ENCODE measurements at places on chromosomes 16 and 17.

GRCh38 chr17:57593739-57594462 lies 151.2 kb downstream of the CCDC182 start:
- DNase-seq: no peak

DNA sequence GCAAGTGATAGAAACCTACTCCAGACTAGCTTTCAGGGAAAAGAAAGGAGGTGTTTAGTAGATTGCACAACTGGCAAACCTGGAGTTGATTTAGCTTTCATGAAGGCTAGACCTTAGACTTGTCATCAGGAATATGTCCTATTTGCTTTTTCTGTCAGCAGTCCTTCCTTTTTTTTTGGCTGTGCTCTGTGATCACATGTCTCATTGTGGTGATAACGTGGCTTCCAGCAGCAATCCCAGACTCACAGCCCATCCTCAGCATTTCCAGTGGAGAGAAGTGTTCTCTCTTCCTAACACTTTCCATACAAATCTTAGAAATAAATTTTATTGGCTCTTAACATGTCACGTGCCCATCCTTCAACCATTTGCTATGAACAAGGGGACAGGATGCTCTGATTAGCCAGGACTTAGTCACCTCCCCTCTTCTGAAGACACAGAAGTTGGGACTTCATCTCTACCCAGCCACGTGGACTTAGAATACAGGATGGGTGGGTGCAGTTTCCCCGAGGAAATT lies 74.7 kb downstream of the CDH13 start:
- no peak for DNase-seq

GRCh38 chr16:68246666-68247065 lies 1.5 kb downstream of the PLA2G15 start:
- DNase-seq: no peak

GRCh38 chr16:88533381-88533917 lies 36.8 kb upstream of the ZC3H18 start:
- no peak for DNase-seq

DNA sequence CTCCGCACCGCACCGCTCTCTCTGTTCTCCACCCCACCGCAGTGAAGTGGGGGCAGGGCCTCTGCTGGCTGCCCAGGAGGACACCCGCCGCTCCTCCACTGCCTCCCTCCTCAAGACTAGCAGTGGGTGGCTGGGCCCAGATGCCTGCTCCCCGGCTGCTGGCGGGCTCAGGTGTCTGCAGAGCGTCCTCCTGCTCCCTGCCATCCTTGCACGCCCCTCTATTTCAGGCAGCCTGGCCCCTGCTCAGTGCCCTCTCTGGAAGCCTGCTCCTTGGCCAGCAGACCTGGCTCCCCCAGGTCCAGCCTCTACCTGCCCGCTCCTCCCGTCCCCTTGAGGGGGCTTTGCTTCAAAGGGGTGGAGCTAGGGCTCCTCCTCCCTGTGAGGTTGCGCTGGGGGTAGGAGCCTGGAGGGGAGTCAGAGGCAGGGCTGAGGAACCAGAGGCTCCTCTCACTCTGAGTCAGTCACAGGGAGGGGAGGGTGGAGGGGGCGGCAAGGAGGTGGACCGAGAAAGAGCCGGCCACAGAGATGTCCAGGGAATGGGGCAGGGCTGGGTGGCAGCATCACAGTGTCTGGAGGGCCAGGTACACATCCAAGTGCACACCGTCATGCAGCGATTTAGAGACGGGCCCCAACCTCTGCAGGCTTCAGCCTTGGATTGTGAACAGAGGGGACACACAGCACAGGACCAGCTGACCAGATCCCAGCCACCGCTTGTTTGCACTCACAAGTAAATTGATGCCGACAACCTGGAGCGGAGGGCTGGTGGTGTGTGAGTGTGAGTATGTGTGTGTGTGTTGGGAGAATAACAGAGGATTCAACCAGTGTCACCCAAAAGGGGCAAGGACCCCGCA lies 9.8 kb upstream of the TMEM92 start:
- DNase-seq: no peak

- DNase-seq: no peak
Measured at GRCh38 chr17:18203308-18203707, 19.7 kb downstream of the ALKBH5 start.

GRCh38 chr16:16108759-16109158 lies 114.5 kb downstream of the ABCC6 start:
- DNase-seq: no peak

DNA sequence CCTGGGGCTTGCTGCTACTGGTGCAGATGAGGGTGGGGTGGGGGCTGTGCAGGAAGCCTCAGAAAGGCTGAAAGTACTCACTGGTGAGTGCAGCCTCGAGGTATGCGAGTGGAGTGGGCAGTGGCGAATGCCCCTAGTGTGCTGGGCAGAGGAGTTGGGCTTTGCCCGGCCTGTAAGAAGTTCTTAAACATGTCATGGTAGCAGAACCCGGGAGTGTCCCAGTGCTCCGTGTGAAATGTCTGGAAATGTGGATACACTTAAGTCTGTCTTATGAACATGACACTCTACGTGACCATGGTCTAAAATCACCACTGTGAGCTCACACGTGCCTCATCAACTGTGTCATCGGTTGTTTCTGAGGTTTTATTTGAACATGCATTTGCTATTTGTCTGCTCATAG lies 1.7 kb downstream of the SMTNL2 start:
- no peak for DNase-seq

DNA sequence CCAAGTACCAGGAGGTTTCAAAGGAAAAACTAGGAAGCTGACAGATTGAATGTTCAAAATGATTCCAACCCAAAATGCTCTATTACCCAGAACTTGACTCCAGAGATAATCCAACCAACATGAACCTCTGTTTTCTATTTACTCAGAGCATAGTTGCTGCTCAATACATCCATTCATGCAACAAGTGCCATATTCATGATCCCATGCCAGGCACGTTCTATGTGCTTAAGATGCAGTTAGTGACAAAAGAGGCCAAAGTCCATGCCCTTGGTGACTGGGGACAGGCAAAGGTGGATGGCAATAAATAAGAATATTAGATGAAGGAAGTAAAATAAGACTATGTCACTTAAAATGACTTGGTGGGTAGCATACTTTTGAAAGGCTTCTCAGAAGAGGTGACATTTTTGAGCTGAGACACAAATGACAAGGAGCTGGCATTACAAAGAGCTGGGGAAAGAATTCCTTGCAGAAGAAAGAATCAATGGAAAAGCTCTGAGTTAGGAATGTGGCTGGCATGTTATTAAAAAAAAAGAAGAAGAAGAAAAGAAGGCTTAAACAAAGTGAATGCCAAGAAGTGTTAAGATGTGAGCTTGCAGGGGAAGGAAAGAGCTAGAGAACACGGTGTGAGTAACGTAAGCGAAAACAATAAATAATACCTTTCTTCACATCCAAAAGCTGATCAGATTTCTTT lies 34.5 kb downstream of the TOX3 start:
- DNase-seq: no peak

- DNase-seq: no peak
Measured at GRCh38 chr16:12228602-12229499, 252.3 kb downstream of the SNX29 start.

GRCh38 chr16:83475108-83475507 lies 332.7 kb upstream of the HSBP1 start:
- no peak for DNase-seq

- DNase-seq: no peak
Measured at GRCh38 chr16:66950437-66950836, 10.6 kb upstream of the CES3 start.

DNA sequence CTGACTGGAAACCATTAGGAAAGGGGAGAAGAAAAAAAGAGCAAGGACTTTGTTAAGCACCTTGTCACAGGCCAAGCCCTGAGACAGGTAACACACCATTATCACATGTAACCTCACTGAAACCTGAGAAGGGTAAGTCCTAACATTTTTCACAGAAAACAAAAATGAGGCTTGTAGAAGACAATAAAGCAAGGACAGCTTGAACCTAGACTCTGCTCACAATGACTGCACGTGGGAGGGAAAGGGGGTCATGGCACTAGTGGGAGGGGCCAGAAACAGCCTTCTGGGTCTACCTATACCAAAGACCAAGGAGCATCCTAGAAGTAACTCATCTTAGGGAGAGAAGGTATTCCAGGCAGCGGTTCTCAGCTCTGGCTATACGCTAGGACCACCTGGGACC lies 7.5 kb downstream of the TK2 start:
- no peak for DNase-seq

DNA sequence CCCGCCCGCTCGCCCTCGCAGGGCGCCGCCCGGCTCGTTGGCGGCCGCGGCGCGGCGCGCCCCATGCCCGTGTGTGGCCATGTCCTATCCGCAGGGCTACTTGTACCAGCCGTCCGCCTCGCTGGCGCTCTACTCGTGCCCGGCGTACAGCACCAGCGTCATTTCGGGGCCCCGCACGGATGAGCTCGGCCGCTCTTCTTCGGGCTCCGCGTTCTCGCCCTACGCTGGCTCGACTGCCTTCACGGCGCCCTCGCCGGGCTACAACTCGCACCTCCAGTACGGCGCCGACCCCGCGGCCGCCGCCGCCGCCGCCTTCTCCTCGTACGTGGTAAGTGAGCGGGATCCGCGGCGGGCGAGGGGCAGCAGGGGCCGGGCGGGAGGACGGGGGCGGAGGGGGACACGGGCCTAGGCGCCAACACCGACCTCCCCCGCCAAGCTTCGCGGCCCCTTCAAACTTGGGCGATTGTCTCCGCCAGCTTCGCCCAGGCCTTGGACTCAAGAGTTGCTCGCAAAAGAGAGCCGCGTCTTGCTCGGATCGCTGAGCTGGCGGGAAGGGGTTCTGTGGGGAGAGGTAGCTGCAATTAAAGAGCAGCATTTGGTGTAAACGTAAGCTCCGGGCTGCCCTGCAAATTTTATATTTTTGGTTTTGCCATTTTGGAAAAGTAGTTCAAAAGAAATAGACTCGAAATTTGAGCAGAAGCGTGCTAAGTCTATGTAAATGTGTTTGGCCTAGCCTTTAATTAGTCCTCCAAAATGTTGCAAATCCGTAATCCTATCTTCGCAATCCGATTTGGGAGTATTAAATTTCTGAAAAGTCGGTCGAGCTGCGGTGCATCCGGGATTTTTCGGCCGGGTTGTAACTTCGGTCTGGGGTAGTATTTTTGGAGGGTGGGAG lies 702 bp downstream of the IRX5 start:
- no peak for DNase-seq

DNA sequence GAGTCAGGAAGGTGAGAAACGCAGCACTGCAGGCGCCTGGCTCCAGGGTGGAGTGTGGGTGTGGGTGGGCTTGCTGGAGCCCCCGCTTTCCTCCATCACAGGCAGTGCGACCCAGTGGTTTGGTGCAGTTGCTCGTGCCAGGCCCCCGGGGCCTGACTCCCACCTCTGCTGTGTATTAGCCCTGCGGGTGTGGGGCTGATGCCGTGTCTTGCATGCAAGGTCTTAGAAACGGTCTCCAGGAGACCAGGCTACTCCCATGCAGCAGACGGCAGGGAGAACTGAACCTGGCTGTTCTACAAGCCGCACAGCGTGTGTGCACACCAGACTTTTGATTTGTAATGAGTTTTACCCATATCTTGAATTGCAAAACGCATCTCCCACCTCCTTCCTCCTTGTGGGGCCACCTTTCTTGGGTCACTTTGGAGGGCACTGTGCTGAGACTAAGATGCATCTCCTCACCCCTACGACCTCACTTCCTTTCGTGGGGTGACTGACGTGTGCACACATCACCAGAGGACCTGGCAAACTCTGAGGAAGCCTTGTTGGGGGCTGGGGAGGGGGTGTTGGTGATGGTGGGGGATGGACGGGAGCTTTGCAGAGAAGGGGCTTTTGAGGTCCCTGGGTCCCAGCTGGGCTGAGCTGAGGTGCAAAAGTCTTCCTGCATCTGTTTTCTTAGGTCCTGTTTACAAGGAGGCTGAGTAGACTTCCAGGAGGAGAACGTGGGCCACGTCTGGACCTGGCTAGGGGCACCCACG lies 101.8 kb upstream of the TNRC6C start:
- DNase-seq: no peak

- no peak for DNase-seq
Measured at GRCh38 chr16:10113248-10113647, 69.0 kb downstream of the GRIN2A start.

GRCh38 chr16:66036793-66037715 lies 329.4 kb upstream of the CDH5 start:
- no peak for DNase-seq

DNA sequence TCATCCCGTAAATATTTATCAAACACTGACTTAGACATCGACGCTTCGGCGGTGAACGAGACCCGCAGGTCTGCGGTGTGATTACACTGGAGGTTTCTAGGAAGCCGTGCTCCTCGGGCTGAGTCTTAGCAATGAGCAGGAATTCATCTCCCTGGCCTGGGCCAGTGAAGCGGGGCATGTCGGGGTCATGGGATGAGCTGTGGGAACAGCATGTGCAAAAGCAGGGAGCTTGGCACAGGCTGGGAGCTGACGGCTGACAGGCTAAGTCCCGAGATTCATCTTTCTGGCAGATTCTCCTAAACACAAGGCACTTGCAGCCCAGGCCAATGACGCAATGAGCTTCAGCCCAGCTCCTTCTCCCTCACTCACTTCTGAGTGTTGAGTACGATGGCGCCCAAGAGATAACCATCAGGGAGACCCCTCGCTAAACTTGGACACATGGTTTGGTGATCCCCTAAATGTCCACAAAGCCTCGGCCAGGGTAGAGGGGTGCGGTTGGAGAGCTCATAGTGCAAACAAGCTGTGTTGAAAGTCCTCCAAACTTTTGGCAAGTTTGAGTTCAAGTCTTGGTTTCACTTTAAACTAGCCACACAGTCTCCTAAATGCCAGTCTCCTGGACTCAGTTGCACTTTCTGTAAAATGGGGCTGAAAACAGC lies 12.8 kb downstream of the CRISPLD2 start:
- DNase-seq: no peak

- DNase-seq: no peak
Measured at GRCh38 chr16:57800200-57801097, 1.8 kb downstream of the KIFC3 start.

GRCh38 chr16:8320131-8320530 lies 270.2 kb downstream of the TMEM114 start:
- no peak for DNase-seq

DNA sequence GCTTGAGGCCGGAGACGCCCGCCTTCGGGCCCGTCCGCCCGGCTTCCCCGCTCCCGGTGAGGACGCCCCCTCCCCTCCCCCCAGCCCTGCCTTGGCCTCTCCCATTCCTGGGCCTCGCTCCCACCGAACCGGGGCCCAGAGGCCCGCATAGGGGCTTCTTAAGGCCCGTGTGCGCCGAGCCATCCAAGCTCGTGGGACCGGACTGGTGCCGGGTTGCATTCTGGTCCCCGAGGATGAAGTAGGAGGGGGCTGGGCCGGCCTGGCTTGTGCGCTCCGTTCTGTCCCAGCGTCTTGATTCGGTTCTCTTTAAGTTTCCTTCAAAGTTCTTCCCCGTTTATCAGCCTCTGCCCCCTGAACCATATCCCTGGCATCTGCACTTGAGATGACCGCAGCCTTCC lies 488 bp downstream of the SENP3 start:
- DNase-seq: no peak

DNA sequence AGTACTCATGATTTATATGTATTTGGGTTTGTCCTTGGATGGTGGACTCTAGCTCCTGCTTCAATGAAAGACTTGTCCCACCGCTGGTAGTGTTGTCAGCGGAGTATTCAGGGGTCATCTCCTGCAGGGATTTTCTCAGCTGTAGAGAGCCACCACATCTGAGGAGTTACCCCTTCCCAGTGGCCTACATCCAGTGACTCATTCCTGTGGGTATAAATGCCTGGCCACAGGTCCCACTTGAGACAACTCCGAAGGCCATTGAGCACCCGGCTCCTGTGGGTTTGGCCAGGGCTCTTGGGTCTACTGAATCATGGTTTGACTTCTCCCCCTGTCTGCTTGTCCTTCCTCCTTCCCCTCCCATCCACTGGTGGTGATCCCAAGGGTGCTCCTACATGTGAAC lies 34.6 kb upstream of the WSB1 start:
- no peak for DNase-seq

Data from stimulated activated CD4-positive, alpha-beta T cell treated with anti-CD3 and anti-CD28 coated beads, Interleukin-1b, Interleukin-23, amount 100 ng/mL, for 1 hour (primary cell).